ENCODE measurements at places on chromosomes 5 and 9.

- DNase-seq: no peak
These were observed 335 bp downstream of the GALNT12 start for GRCh38 chr9:98807814-98808195.

DNA sequence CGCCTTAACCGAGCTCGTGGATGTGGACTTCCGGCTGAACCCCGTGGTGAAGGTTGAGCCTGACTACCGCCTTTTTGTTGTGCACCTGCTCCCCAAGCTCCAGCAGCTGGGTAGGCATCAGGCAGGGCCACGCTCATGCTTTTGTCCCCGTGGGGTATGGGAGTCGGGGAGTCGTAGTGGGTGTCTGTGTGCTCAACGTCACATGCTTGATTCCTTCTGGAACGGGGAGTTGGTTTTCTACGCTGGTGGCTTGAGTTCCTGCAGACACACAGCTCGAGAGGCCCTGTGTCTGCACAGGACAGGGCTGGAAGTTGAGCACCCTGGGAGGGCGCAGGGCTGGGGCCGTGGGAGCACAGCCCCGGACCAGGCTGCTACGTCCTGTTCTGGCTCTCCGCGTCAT lies 8.0 kb downstream of the CEP72 start:
- no peak for DNase-seq

GRCh38 chr5:159712672-159713071 lies 203.6 kb upstream of the ADRA1B start:
- no peak for DNase-seq

DNA sequence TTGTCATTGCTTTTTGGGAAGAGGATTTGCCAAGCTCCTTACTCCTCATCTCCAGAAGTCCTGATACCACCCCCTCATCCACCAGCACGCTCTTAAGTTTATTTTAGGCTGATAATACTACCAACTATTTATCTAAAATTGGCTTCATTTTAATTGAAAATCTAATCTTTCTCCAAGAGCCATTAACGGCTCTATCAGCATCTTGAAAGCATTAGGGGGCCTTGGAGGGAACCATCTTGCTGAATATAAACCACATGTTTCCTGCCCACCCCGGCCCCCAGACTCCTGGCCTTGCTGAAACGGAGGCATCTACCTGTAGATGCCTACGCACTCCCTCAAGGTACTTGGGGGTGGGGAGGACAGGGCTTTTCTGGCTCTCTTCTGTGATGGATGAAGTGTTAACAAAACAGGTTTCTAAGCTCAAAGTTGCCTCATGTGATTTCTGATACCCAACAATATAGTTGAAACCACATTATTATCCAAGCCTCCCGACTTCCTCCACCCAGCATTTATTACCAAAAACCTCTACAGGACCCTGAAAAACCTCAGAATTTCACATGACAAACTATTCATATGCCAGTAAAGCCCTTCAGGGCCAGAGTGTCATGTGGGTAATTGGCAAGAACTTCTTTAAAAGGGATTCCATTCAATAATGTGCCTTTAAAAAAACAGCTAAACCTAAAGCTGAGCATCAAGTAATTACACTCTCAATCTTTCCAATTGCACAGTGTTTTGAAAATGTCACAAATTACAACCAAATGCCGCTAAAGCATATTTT lies 96.7 kb downstream of the SAXO1 start:
- DNase-seq: no peak

DNA sequence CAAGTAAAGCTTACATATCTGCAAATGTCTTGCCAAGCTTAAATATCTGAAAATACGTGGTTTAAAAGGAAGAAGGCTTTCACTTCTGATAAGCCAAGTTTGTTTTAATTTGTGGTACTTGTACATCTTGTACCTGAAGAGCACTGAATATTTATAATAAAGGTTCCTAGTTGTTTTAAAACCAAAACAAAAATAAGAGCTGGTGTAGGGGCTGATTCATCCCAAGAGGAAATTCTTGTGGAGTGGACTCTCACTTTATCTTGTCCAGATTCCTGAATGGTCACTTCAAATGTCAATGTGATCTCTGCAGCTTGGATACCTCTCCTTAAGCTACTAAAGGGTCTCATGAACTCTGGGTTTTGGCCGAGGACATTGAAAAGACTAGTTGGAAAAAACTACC lies 29.5 kb downstream of the MAMDC2 start:
- no peak for DNase-seq

DNA sequence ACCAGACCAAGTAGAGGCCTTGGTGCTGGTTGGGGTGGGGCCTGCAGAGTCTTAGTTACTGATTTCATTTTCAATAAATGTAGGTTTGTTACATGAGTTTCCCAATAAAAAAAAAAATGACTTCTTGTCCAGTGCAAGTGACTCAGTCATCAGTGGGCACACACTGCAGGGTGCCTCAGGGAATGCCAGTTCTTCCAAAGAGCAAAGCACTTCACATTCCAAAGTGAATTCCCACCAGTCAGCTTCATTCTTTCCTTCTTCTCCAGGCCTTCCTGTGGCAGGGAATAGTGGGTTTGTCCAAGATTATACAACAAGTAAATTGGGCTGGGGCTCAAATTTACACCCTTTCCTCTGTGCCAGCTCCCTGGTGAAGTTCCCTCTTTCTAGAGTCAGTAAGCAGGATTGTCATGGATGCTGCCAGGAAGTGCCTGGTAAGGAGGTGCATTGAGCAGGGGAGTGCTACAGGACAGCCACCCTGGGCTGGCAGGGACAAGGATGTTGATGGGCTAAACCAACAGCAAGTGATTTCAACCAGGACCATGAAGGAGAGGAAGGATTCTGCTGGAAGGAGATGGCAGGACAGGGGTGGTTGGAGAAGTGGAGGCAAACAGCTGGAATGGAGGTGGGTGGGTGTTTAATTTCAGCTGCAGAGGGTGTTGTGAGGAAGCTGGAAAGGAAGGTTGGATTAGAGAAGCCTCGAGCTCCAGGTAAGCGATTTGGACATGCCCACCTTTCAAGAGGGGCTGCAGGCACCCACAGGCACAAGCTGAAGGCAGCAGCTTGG lies 3.7 kb upstream of the B4GALT7 start:
- no peak for DNase-seq

DNA sequence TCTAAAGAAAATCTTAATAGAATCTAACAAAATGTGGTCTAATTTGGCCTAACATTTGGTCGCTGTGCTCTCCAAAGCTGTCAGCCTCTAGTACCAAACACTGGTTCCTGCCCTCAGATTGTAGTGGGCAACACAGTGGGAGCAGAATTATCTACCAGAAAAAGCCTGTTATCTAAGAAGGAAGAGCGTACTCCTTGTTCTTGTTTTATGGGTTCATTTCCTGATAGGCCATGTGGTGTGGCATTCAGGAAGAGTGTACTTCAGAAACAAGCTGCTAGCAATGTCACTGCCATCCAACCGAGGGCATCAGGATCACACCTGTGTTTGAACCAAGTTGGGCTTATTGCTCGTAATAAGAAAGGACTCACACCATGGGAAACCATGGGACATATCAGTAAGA lies 487.9 kb upstream of the DAP start:
- no peak for DNase-seq

- DNase-seq: no peak
These were observed 2.4 kb upstream of the RXFP3 start for GRCh38 chr5:33933723-33934169.

GRCh38 chr5:10059556-10059955 lies 190.1 kb downstream of the ATPSCKMT start:
- no peak for DNase-seq

GRCh38 chr9:110141227-110141793 lies 66.6 kb downstream of the C9orf152 start:
- DNase-seq: no peak

DNA sequence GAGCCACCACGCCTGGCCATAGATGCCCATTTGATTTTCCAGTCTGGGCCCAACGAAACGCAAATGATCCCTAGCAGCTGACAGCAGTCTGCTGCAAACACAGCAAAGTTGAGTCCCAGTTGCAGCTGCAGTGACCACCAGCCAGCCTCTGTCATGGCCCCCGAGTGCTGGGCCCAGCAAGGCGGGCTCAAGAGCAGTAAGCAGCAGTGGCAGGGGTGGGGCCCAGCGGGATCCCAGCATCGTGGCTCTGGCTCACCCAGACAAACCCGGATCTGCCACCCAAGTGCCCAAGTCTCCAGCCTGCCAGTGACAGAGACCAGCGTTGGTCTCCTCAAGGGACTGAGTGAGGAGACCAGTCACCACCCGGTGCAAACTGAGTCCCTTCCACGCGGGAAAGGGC lies 6.9 kb upstream of the LTC4S start:
- no peak for DNase-seq

GRCh38 chr5:135466178-135467050 lies 14.3 kb upstream of the TIFAB start:
- DNase-seq: peak; percentile 45

- DNase-seq: no peak
These were observed 15.9 kb downstream of the MAN2A1 start for GRCh38 chr5:109705596-109705995.

DNA sequence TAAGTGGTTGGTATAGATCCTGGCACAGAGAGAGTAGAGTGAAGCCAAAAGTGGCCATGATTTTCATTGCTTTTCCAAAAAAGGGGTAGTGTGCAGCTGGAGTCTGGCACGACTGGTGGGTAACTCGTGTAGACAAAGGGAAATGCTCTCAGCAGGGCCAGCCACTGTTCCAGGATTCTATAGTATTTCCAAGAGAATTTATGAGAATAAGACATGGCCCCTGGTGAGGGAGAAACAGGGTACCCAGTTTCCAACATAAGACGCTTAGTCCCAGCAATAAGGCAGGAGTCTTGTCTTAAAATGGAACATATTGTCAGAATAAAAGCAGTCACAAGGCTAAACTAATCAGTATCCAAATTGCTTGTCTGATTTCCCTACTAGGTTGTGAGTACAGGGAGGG lies 52.1 kb downstream of the NMUR2 start:
- no peak for DNase-seq

GRCh38 chr5:35303152-35303551 lies 72.9 kb upstream of the PRLR start:
- DNase-seq: no peak

DNA sequence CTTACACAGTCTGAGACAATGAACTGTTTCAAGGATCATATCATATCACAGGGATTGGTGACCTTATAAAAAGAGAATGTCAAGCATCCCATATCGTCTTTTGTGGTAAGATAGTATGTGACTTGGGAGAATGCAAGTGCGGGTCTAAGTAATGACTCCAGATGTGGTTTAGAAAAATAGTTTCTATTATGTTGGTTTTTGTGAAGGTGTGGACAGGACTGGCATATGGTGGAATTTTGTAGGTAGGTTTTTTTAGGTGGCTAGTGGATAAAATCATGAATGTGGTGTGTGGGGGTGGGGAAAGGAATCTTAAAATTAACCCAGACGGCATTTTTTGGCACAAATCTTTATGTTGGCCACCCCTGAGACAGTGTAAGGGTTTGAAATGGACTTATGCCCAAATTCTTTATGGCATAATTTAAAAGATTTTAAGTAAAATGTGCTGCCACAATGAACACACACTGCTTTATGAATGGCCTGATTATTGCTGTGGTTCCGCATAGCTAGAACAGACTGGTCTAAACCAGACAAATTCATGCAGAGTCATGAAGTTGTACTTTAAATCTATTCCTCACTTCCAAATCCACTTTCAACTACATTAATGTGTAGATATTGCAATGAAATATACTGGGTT lies 204.8 kb upstream of the HAPLN1 start:
- no peak for DNase-seq

DNA sequence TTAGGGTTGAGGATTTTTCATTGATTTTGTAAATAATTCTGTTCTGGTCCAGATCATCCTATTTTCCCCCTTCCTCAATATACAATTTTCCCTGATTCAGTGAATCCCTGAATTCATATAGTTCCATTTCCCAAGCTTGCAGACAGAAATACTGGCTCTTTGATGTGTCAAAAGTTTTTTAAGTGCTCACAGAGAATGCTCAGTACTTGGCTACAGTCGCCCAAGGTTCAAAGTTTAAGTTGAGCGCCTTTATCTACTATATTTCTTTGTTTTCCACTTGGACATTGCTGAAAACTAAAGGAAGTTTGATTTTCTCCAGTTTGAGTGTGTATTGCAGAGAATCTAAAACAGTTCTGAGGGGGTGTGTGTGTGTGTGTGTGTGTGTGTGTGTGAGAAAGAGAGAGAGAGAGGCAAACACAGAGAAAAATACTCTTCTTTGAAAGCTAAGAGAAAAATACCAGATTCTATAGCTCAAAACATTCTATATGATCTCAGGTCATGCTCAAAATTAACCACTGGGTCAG lies 136.2 kb upstream of the ACO1 start:
- no peak for DNase-seq

DNA sequence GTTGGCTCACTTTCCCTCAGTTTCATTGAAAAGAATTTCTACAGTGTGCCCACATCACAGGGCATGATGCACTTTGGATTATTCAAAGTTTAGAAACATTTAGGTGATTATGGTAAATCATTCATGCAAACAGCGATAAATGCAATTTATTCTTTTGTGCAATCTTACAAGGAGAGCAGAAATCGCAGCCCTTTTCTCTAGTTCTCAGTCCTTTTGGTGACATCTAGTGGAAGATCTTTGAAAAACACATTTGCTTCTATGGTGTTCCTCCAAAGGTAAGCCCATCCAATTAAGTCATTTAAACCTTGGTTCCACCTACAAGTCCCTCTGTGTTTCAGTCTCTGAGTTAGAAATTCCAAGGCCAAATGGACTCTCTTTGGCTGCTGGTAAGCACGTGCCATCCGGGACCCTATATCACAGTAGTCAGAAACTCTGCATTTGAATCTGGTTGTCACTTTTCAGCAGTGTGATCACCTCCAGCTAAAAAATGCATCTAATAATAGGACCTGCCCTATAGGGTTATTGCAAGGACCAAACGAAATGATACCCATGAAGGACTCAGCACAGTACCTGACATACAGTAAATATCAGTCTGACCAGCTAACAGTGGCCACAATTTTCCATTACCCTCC lies 66.4 kb downstream of the MACROH2A1 start:
- peak; percentile 23 for DNase-seq

DNA sequence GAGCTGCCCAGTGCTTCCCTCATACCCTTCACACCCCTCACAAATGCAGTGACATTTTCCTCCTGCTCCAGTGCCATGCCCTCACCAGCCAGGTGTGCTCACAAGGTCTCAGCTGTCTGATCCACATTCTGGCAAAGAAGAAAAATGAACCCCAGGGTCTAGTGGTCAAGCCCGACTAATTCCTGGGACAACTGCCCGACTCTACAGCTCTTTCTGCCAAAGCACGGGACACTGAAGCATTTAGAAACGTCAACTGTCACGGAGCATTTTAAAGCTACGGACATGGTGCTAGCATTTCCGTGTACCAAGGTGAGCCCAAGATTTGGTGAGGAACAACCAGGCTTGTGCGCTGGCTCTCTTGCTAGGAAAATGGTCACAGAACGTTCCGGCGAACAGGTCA lies 56.8 kb upstream of the PHYKPL start:
- no peak for DNase-seq

- no peak for DNase-seq
These were observed 41.6 kb downstream of the CSF1R start for GRCh38 chr5:150044712-150045111.

Data from CD4-positive, alpha-beta T cell treated with Interleukin-6 at 100 ng/mL for 8 hours (primary cell).